ENCODE measurements at places on chromosomes 13 and 19.

- DNase-seq = no peak
These were observed 1979.9 kb upstream of the PRR20A start for GRCh38 chr13:55160867-55161266.

- no peak for DNase-seq
These were observed 17.1 kb upstream of the SHFL start for GRCh38 chr19:10069046-10069445.

DNA sequence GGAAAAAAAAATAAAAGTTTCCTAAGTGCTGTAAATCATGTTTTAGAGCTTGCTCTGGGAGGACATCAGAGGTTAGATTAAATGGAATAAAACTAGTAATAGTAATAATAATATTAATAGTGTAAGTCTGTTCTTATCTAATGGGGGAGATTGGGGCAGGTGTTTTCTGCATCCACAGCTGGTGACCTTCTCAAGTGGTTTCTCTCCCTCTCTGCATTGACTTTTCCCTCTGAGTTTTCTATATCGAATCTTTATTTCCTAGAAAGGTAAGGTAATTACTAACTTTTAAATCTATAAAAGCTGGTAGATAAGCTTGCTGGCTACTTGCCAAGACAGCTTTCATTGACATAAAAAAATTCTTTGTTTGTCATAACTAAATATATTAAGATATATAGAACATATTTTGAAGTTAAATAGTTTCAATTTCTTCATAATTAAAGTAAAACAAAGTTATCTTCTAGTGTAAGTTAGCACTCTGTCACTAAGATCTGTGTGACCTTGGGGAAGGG lies 49.6 kb upstream of the DIAPH3 start:
- DNase-seq = no peak

GRCh38 chr13:33676045-33676989 lies 141.6 kb upstream of the RFC3 start:
- DNase-seq = no peak

DNA sequence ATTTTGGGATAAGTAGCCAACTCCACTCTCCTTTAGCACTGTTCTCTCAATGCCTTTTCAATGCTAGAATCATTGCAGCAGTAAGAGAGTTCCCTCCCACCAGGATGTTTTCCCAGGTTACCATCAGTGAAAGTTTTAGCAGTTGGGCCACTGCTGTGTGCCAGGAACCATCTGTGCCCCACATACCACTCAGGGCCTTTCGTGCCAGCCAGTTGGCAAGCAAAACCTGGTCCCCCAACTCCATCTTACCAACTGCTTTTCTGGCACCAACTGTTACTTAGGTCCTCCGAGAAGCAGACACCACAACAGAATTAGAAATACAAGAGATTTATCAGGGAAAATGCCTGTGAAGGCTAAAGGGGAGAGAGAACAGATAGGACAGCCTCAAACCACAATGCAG lies 533.4 kb upstream of the NBEA start:
- no peak for DNase-seq

DNA sequence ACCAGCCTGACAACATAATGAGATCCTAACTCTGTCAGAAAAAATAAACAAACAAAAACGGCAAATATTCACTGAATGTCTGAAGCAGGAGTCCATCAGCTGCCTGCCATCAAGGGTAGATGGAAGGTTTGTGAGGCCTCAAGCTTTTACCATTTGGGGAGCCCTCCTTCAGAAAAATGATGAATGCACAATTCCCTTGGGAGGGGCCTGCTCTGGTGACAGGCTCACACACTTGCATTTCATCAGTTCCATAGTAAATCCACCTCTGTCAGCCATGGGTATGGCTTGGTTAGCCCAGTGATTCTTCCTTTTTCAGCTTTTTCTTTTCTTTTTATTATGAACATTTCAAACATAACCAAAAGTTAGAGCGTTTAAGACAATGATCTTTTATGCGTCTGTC lies 26.3 kb upstream of the KATNAL1 start:
- no peak for DNase-seq

DNA sequence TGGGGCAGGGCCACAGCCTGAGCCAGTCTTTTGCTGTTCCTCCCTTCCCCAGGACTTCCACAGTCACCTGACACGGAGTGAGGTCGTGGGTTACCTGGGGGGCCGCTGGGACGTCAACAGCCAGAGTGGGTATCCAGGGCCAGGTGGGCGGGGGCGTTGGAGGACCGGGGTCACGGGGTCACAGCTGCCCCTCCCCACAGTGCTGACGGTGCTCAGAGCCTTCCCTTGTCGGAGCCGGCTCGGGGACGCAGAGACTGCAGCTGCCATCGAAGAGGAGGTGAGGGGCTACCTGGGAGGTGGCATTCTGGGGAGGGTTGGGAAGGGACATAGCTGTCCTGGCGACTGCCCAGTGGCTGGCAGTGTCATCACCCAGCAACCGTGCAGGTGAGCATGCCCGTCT lies 11.5 kb downstream of the MPND start:
- no peak for DNase-seq

Data from cortex of kidney (tissue), 1 donor.